ENCODE measurements at places on chromosomes 11 and 22.
A peak's percentile ranks its signal among the peaks of the same experiment; 100 is the strongest.

GRCh38 chr11:125192717-125193415 is 28.3 kb downstream of the PKNOX2 start:
- no peak for DNase-seq

GRCh38 chr11:57316017-57316416 is 8.7 kb downstream of the TNKS1BP1 start:
- DNase-seq: no peak

GRCh38 chr11:114262681-114263512 is 33.3 kb upstream of the NNMT start:
- DNase-seq: no peak

DNA sequence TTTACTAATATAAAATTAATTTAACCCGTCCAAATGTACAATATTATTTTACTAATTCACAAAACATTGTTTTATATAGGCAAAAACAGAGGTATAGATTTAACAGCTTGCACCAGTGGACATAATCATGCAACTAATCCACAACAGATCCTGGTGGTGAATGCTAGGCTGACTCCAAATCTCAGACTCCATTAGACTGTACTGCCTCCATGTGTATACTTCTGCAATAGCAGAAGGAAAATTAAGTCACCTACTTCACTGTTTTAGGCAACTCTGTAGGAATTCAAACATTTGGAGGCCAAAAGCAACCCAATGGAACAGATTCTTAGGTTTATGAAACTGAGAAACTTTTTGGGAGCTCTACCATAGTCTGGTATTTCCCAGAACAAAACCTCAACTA is 30.0 kb upstream of the RAB39A start:
- peak; percentile 24 for DNase-seq

GRCh38 chr11:32421992-32422391 is 13.3 kb downstream of the WT1 start:
- DNase-seq: no peak

DNA sequence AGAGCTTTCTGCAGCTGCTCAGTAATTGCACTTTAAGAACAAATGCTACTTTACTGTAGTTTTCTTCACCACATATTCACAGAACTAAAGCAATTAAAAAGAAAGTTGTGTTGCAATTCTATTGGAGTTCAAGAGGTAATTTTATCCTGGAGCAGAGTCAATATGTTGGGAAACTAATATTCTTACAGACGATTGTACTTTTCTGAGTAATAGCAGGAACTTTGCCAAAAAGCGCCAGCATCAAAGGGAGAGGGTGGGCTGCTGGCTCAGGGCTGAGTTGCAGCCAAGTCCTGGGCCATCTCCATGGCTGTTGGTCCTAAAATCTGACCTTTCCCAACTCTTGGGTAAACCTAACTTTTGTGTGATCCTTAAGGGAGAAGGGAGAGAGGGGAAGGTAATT is 73.6 kb upstream of the MYO18B start:
- no peak for DNase-seq

DNA sequence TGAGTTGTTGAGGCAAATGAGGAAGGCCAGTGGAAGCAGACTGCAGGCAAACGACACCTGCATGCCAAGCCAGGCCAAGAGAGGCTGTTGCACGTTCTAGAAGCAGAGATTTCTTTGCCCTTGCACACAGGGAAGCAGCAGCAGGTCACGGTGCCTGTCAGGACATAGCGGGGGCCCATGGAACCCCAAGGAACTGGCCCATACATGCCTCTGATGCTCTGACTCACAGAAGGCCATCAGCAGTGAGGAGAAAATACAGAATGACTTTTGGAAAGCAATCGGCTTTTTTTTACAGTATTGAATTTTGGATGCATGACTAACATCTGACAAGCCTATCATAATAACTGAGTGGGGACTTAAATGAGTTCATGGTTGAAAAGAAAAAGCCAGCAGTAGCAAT is 123.9 kb downstream of the MPPED1 start:
- no peak for DNase-seq

- no peak for DNase-seq
Measured at GRCh38 chr22:30297276-30297990, 8.1 kb upstream of the CASTOR1 start.

DNA sequence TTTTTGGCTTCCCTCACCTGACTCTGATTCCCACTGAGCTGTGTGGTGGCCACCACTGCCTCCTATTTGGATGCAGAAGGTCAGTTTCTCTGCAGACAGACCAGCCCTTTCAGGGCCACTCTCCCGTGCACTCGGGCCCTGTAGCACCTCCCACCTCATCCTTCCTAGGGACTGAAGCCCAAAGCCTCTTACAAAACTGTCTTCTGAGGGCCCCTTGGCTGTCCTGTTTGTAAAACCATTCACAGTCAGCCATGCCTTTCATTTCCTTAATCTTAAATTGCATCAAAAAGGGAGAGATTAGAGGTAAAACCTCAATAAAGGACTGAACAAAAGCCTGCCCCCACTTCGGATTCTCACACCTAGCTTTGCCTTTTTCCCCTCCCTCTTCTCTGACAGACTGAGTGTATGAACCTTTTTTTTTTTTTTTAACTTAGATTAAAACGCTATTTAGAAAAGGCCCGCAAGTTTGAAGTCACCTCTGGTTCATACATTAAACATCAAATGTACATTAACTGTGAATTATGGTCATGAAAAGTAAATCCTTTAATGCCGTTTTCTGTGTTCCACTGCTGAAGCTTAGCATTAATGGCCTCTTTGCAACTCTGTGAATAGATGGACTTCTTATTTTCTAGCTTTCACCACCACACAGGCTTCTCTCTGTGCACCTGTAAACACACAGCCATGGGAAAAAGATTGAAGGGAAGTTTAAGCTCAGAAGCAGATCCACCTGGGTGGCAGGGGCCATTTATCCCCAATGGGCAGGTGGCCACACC is 247.2 kb upstream of the CADM1 start:
- DNase-seq: no peak

GRCh38 chr22:17106785-17107546 is 14.2 kb downstream of the TMEM121B start:
- DNase-seq: peak; percentile 33

GRCh38 chr11:65538915-65539743 is 14.2 kb downstream of the SCYL1 start:
- DNase-seq: no peak

DNA sequence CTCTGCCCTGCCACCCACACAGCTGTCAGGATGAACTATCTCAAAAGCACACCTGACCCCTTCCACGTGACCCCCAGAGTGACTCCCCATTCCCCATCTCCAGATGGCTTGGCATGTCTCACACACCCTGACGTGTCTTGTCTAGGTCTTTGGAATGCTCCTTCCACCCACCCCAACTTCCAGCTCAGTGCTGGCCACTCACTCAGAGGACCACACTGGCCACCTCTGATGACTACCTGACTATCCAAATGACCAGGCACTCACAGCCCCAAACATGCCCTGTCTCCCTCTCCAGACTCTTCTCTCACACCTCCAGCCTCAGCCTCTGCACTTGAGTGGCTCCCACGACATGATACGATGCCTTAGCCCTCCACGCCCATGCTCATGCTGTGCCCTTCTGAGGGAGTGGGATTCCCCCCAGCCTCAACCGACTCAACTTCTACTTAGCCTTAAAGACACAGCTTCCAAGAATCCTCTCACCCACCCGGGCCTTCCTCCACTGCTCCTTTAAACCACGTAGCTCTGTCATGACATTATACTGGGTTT is 259.4 kb downstream of the BUD13 start:
- DNase-seq: no peak

DNA sequence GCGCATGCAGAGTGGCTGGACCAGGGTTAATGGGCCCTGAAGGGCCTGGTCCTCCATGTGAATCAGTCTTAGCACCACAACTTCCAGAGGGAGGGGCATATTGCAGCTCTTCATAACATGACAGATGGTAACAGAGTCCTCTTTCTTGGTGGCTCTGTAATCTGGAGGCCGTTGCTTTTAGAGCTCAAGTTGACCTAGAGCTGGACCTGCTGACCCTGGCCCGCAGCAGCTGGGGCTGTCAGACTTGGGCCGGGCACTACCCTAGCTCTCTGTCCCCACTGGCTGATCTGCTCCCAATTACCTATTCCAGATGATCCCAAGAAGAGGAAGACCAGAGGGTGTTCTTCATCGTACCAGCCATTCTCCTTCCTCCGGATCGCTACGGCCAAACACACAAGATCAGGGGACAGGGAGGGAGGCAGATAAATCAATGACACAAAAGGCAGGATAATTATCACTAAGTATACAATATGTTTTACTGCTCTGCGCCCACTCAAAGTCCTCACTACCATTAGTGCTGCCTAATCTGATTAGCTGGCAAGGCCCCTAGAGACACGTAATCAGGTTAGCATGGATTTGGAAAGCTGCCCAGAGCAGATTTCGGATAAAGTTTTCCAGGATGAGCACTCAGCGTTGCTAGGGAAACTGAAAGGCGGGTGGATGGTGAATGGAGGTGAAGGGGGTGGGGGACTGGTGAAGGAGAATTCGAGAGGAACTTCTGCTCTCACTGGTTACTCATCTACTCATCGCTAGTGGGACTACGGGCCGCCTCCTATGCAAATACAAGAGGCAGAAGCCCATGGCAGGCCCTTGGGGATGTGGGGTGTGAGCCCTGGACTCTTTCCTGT is 64.5 kb upstream of the PHOX2A start:
- no peak for DNase-seq

- no peak for DNase-seq
Measured at GRCh38 chr11:121889931-121890330, 226.1 kb downstream of the BLID start.

DNA sequence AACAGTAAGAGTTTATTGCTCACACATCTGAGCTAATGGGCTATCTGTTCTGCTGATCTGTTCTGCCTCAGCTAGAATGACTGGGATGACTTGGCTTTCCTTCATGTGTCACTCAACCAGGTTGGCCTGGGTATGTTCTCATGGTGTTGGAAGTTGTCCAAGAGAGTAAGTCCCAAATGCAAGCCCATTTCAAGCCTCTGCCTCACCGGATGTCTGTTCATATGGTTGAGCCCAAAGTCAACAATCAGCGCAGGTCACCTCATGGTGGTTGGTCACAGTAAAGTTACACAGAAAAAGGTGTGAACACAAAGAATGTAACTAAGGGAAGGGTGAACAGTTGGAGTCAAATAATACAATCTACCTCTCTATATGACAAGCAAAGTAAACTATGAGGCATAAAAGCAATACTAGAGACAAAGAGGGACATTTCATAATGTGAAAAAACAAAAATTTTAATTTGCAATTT is 1.9 kb downstream of the GDPD4 start:
- DNase-seq: no peak

- DNase-seq: no peak
Measured at GRCh38 chr22:36192542-36192941, 9.1 kb downstream of the APOL4 start.

GRCh38 chr11:72240461-72241290 is 3.3 kb downstream of the PHOX2A start:
- DNase-seq: no peak

DNA sequence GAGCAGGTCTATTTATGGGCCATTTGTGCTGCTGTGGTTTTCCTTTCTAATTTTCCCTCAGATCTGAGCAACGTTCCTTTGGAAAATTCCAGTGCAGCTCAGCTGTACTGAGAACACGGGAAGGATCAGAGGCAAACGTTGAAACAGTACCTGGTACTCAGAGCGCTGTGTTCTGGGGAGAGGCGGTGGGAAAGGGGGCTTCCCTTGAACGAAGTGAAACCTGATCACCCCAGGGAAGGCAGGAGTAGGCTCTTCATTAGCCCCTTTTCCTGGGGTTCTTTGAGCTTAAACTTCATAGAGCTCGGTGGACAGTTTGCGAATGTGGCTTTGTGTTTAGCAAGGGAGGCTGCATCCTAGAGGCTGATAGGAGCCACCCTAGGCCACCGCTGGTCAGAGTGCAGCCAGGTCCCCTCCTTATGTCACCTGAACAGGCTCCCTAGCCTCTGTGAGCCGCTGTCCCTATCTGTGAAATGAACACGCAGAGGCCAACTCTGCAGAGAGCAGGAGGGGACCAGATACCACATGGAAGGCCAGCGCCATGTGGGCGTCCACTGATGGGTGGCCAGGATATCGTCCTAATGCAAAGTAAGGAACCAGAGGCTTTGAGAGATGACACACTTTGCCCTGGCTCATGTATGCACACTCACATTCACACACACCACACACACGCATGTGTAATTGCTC is 1464.8 kb downstream of the BRD1 start:
- no peak for DNase-seq

GRCh38 chr11:45037434-45038005 is 86.8 kb upstream of the TP53I11 start:
- no peak for DNase-seq

GRCh38 chr22:50284479-50284878 is 14.3 kb upstream of the MAPK11 start:
- no peak for DNase-seq

- no peak for DNase-seq
Measured at GRCh38 chr22:43412808-43413795, 1.3 kb downstream of the MPPED1 start.

GRCh38 chr22:43820651-43821305 is 8.7 kb upstream of the EFCAB6 start:
- DNase-seq: no peak

- no peak for DNase-seq
Measured at GRCh38 chr11:6608726-6609501, 3.1 kb downstream of the TAF10 start.

DNA sequence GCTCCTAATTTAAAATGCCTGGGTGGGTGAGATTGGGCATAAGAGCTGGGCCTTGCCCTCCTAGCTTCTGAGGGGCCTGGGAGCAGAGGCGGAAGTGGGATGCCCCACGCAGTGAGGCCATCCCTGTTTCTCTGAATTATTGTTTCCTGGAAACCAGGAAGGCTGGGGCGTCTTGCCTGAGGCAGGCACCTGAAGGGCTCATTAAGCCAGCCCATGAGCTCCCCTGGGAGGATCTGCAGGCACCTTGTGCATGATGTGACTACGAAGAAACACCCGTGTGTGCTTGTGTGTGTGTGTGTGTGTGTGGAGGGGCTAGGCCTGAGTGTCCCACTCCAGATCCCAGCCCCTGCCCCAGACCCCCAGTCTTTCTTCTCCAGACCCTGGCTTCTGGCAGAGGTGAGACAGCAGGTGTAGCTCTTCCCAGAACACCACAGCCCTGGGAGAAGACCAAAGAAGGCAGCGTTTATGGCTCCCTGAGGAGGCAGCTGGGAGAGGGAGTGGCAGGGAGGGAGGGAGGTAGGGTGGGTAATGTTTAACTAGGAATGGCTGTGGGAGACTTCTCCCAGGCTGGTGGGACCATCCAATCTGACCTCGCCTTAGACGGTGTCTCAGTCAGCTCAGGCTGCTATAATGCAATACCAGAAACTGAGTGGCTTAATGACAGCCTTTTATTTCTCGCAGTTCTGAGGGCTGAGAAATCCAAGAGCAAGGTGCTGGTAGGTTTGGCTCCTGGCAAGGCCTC is 2.1 kb upstream of the BATF2 start:
- DNase-seq: peak; percentile 9

DNA sequence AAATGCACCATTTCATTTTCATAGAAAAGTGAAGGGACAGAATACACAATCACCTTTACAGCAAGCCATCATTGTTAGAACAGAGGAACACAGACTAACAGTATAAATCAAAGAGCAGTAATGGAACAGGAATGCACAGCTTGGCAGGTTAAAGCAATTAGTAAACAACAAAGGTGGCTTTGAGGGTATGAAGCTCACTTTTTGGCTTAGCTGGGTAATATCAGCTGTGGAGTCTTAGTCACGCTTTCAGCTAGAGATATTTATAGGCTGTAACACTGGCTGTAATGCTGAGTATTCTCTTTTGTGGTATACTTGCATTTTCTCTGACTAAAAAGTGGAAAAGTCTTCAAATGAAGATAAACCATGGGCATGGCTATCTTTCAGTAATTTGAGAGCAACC is 1780.5 kb downstream of the LRRC4C start:
- DNase-seq: no peak

Measured in activated CD4-positive, alpha-beta T cell treated with anti-CD3 and anti-CD28 coated beads, Interleukin-2, Interleukin-4, amounts not matched to agents 100 ng/mL and 50 ng/mL, durations not matched to agents 16 hours and 8 hours (primary cell).